ENCODE measurements at places on chromosomes 2 and 18.

DNA sequence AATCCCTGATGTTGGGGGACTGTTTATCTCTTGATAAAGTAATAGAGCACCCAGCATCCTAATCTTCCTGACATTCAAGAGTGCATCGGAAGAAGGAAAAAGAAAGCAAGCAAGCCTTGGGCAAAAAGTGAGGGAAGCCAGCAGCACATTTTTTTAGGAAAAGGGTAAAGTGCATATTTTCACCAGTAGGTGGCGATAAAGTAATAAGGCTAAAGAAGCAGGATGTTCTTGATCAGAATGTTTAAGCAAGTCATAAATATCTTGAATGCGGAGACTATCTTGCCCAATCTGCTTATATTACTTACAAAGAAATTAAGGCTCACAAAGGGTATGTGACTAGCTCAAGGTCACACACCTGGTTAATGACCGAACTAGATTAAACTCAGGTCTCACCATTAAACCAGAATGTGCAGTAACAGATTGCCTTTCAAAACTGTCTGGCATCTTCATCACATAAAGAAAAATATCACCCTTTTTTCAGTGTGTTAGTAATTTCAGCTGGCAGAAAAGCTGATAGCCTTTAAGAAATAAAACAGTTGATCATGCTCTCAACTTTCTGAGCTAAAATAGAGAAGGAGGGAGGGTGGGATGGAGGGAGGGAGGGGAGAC is 83.8 kb downstream of the VIT start:
- H3K4me3 ChIP-seq: no peak overlapping the region
- H3K4me1 ChIP-seq: no peaks in the 10 kb centered on the region
- H3K36me3 ChIP-seq: no peaks in the 10 kb centered on the region
- no peaks in the 10 kb centered on the region for H3K27me3 ChIP-seq

DNA sequence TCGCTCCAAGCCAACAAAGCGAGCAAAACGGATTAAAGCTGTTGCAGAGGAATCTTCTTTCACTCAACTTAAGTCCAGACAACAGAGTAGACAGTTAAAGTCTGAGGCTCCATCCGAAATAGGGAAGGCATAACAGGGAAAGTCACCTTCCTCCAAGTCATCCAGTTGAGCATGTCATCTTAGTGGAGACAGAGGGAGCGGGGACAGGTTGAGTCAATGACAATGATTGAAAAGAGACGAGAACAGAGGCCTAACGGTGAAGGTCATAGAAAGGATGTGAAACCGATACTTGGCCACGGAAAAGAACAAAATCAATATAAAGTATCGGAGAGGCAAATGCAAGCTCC is 455 bp downstream of the C18orf32 start:
- peaks cover 38% of the 10 kb centered on the region for H3K4me1 ChIP-seq
- H3K4me3 ChIP-seq: peak overlapping the region; percentile 79
- no peaks in the 10 kb centered on the region for H3K27me3 ChIP-seq
- no peak for DNase-seq
- peak overlapping the region; percentile 74 for H3K27ac ChIP-seq

DNA sequence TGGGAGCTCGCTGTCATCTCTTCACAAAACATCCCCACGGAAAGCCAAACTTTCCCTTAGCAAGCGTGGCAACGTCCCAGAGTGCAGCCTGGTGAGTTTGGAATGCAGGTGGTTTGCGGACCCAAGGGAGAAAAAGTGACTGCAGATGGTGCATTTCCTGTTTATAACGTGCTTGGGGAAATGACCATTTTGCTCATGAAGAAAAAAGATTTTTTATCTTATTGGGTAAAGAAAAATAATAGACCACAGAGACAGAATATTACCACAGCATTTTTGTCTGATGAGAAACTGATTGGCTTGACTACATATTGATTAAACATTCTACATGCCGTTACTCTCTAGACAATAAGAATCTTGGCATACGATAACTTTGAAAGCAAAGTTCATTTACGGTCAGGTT is 136.5 kb downstream of the COPS8 start:
- DNase-seq: no peak
- peaks cover 15% of the 10 kb centered on the region for H3K27me3 ChIP-seq
- H3K27ac ChIP-seq: no peak overlapping the region
- H3K4me3 ChIP-seq: no peak overlapping the region
- no peaks in the 10 kb centered on the region for H3K4me1 ChIP-seq
- no peaks in the 10 kb centered on the region for H3K36me3 ChIP-seq

GRCh38 chr2:231134910-231135655 is 10.2 kb upstream of the HTR2B start:
- H3K4me1 ChIP-seq: no peaks in the 10 kb centered on the region
- no peak overlapping the region for H3K4me3 ChIP-seq
- H3K27ac ChIP-seq: no peak overlapping the region
- no peak for DNase-seq

DNA sequence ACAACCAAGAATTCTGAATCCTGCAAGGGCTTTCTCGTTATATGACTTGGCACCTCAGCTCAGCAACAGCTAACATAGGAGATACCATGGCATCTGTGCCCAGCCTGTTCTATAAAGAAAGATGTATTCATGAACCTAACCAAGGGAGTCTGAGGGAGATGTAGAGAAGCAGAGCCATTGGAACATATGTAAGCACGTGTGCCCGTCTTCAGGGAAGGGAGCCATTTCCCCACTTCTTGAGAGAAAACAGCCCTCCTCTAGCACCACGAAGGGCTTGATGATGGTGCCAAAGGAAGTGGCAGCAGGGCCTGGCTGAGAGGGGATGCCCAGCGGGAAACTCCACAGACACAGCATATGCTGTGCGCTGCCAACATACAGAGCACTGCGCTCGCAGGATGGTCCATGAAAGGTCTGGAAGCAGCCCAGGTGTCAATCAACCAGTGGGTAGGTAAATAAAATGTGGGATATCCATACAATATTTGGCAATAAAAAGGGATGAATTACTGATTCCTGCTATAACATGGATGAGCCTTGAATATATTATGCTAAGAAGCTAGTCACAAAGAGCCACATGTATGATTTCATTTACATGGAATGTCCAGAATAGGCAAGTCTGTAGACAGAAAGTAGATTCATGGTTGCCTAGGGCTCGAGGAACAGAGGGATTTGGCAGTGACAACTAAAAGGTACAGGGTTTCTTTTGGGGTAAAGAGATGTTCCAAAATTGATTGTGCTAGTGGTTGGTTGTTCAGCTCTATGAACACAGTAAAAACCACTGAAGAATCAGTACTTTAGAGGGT is 16.1 kb downstream of the TMEM247 start:
- no peak for DNase-seq
- no peak overlapping the region for H3K4me3 ChIP-seq
- H3K36me3 ChIP-seq: no peaks in the 10 kb centered on the region
- no peak overlapping the region for H3K27ac ChIP-seq

GRCh38 chr2:172930871-172931255 is 144.8 kb upstream of the MAP3K20 start:
- H3K27ac ChIP-seq: no peak overlapping the region
- no peaks in the 10 kb centered on the region for H3K36me3 ChIP-seq
- peaks cover 6% of the 10 kb centered on the region for H3K4me1 ChIP-seq
- no peak for DNase-seq
- H3K4me3 ChIP-seq: no peak overlapping the region

DNA sequence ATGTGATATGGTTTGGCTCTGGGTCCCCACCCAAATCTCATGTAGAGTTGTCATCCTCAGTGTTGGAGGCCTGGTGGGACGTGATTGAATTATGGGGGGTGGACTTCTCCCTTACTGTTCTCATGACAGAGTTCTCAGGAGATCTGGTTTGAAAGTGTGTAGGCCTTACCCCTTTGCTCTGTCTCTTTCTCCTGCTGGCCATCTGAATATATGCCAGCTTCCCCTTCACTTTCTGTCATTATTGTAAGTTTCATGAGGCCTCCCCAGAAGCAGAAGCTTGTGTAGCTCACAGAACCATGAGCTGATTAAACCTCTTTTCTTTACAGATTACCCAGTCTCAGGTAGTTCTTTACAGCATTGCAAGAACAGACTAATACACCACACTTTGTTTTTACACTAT is 222.3 kb downstream of the DOK6 start:
- no peak for DNase-seq
- H3K27ac ChIP-seq: no peak overlapping the region
- H3K27me3 ChIP-seq: no peaks in the 10 kb centered on the region
- no peaks in the 10 kb centered on the region for H3K4me1 ChIP-seq

DNA sequence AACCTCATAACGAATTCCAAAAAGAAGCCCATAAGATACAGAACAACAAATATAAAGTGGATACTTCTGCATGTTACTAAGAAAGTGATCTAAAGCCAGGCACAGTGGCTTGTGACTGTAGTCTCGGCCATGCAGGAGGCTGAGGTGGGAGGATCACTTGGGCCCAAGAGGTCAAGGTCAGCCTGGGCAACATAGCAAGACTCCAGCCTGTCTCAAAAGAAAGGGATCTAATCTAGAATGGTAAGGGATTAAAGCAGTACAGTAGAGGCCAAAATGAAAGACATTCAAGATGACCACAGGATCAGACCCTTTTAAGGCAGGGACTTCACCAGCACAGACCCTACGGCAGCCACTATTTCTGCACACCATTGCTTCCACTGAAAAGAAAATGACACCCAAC is 3.8 kb downstream of the COBLL1 start:
- H3K4me1 ChIP-seq: peaks cover 13% of the 10 kb centered on the region
- H3K27me3 ChIP-seq: no peaks in the 10 kb centered on the region
- H3K27ac ChIP-seq: no peak overlapping the region
- no peak overlapping the region for H3K4me3 ChIP-seq

GRCh38 chr2:181074457-181074856 is 94.1 kb downstream of the UBE2E3 start:
- H3K36me3 ChIP-seq: no peaks in the 10 kb centered on the region
- H3K4me3 ChIP-seq: no peak overlapping the region
- no peaks in the 10 kb centered on the region for H3K27me3 ChIP-seq
- no peak overlapping the region for H3K27ac ChIP-seq

DNA sequence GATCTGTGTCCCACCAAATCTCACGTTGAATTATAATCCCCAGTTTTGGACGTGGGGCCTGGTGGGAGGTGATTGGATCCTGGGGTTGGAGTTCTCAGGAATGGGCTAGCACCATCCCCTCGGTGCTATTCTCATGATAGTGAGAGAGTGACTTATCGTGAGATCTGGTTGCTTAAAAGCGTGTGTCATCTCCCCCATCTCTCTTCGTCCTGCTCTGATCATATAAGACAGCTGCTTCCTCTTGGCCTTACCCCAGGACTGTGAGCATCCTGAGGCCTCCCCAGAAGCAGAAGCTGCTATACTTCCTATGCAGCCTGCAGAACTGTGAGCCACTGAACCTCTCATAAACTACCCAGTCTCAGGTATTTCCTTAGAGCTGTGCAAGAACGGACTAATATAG is 163.7 kb upstream of the NDUFV2 start:
- H3K27me3 ChIP-seq: no peaks in the 10 kb centered on the region
- no peak for DNase-seq
- no peaks in the 10 kb centered on the region for H3K4me1 ChIP-seq
- H3K36me3 ChIP-seq: no peaks in the 10 kb centered on the region

GRCh38 chr2:38540580-38541286 is 62.0 kb downstream of the HNRNPLL start:
- H3K27me3 ChIP-seq: peaks cover 18% of the 10 kb centered on the region
- no peak overlapping the region for H3K27ac ChIP-seq
- no peak for DNase-seq
- H3K4me1 ChIP-seq: peaks cover 23% of the 10 kb centered on the region

DNA sequence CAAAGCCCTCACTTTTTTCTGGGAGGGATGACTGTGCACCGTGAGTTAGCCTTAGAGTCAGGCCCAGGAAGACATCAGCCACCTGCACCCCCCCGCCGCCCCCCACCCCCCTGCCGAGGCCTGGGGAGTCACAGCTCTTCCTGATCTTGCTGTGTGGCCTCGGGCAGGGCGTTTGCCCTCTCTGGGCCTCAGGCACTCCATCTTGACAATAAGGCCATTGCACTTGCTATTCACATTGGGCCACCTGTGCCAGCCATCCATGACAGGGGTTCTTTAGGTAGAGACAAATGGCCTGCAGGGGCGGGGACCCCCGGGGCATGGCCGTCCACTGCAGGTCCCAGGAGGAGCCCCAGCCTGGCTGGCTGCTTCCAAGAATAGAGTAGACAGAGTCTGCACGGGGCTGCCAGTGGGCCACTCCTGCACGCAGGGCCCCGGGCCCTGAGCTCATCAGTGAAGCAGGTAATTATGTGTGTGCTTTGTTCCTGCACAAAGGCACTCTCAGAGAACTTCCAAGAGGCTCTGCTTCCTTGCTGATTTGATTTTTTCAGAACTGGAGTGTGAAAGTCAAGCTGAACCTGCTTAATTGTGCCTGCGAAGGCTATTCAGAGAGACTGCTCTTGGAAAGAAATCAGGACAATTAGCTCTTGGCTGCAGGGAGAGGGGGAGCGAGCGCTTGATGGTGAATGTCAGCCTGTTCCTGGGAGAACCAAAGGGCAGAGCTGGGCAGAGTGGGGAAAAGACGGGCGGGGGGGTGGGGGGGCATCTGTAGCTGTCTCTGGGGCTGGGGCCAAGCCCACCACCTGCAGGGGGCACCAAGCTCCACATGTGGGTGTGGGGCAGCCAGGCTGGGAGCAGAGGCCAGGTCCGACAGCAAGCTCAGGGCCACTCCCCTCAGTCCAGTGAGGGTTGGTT is 40.3 kb downstream of the RRM2 start:
- no peaks in the 10 kb centered on the region for H3K36me3 ChIP-seq
- no peak overlapping the region for H3K27ac ChIP-seq
- DNase-seq: no peak
- no peaks in the 10 kb centered on the region for H3K27me3 ChIP-seq
- no peak overlapping the region for H3K4me3 ChIP-seq

DNA sequence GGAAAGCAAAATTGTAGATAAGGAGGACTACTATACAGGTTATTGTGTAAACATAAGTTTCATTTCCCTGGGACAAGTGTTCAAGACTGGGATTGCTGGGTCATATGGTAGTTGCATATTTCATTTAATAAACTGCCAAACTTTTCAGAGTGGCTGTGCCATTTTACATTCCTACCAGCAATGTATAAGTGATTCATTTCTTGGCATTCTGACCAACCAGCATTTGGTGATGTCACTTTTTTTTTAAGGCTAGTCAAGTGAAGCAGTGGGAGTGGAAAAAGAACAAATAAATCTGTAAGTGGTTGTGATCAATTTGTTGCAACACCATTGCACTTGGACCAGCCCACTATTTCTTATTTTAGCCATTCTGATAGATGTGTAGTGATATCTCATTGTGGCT is 5.2 kb upstream of the CHCHD5 start:
- DNase-seq: no peak
- H3K27ac ChIP-seq: no peak overlapping the region
- H3K4me1 ChIP-seq: peaks cover 13% of the 10 kb centered on the region
- H3K4me3 ChIP-seq: no peak overlapping the region
- H3K36me3 ChIP-seq: peaks cover 8% of the 10 kb centered on the region
- no peaks in the 10 kb centered on the region for H3K27me3 ChIP-seq

GRCh38 chr2:167964650-167965413 is 282.6 kb downstream of the STK39 start:
- H3K27ac ChIP-seq: no peak overlapping the region
- no peak overlapping the region for H3K4me3 ChIP-seq
- H3K27me3 ChIP-seq: no peaks in the 10 kb centered on the region
- DNase-seq: no peak

DNA sequence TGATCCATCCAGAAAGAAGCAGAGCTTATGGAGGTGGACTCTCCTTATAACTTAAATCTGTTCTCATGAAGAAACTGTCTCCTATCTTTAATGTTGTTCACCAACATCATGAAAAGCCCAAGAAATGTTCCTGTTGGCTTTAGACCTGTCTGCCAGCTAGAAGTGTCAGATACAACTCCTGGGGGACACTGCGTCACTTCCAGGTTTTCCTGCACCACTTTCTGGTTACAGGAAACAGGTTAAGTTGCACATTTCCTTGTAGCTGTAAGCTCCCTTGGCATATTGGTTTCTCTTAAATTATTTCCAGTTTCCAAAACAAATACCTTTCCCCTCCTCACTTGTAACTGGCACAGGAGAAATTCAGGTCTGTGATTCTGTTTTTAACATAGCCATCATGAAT is 2.9 kb downstream of the CEP68 start:
- no peak overlapping the region for H3K27ac ChIP-seq
- H3K4me3 ChIP-seq: no peak overlapping the region
- no peak for DNase-seq
- H3K4me1 ChIP-seq: peaks cover 11% of the 10 kb centered on the region
- H3K36me3 ChIP-seq: no peaks in the 10 kb centered on the region
